T-cell (primary cell): ENCODE measurements at places on chromosomes 3 and 15.

GRCh38 chr3:129001101-129001805 lies at the start of gene EFCC1:
Gene EFCC1, plus strand, starts transcription at chr3:129001304. Its CDS starts 325 bp downstream, at chr3:129001629.
- H3K36me3 ChIP-seq = no peaks in the 10 kb centered on the region
- DNase-seq = no peak
- no peak within 1 kb of the TSS for H3K27ac ChIP-seq
- peak within 1 kb of the TSS; percentile 72 for H3K4me3 ChIP-seq
- H3K4me1 ChIP-seq = peaks cover 26% of the 10 kb centered on the region
- no peaks in the 10 kb centered on the region for H3K27me3 ChIP-seq

GRCh38 chr15:75112848-75113492 lies 88.7 kb upstream of the C15orf39 start:
- peaks cover 7% of the 10 kb centered on the region for H3K4me1 ChIP-seq
- no peak overlapping the region for H3K4me3 ChIP-seq

DNA sequence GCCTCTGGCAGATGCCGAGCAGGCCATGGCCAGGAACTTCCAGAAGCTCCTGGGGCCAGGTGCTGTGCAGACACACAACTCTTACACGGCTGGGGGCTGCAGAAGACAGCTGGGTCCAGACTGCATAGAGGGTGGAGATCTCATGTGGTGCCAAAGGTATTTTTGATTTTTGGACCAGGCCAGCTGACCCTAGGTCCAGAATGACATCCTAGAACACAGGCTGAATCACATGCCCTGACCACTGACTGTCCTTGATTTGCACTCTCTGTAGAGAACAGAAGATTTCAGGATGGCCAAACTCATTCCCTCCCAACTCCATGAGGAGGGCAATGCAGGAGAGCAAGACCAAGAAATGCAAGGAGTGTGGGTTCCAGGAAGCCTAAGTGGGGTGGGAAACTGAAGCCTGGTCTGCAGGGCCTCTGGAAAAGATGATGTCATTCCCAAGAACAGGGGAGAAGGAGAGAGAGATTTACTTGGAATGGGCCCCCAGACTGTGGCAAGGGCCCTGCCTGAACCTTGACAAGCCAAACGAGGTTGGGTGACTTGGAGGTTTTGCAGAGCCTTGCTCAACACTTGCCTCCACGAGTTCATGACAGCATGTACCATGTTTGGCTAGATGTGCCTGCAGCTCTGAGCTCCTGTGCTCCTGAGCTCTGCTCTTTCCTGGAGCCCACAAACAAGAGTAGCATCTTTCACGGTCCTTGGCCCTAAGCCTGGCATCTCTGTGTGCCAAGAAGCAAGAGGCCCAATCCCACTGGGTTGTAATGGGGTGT lies 38.5 kb upstream of the CTSH start:
- no peaks in the 10 kb centered on the region for H3K27me3 ChIP-seq
- no peaks in the 10 kb centered on the region for H3K4me1 ChIP-seq
- H3K27ac ChIP-seq = no peak overlapping the region
- no peak overlapping the region for H3K4me3 ChIP-seq

DNA sequence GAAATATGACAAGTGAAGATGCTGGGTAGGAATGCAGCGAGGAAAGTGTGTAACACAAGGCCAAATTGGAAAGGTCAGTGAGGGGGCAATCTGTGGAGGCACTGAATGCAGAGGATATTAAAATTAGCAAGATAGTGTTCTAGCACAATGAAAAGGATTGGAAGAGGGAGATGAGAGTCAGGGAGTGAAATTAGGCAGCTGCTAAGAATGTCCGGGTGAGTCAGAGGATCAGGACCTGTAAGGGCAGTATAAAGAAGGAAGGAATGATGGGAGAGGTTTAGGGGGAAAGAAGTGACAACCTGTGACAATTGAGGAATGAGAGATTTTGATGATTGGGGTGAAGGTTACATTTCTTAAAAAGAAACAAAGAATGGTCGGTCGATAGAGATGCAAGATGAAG lies 103.5 kb downstream of the UBE3A start:
- no peak for DNase-seq
- no peak overlapping the region for H3K27ac ChIP-seq
- H3K27me3 ChIP-seq = no peaks in the 10 kb centered on the region

DNA sequence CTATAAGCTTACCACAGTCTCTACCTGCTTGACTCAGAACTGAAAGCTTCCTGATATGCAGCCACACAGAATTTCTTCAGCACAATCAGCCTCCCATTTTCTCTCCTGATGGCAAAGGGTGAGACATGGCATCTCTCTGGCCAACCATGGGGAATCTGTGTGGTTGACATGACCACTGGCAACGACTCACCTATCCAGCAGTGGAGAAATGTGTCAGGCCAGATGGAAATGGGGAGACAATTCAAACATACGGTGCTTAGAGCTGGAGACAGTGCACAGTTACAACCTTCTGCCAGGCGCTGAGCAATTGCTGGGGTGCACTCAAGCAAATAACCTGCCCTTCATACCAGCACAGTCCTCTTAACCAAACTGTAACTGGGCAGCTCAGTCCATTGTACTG lies 3.6 kb downstream of the ZNF385D start:
- no peak for DNase-seq
- no peaks in the 10 kb centered on the region for H3K4me1 ChIP-seq
- H3K27me3 ChIP-seq = peaks cover 5% of the 10 kb centered on the region
- H3K36me3 ChIP-seq = no peaks in the 10 kb centered on the region
- H3K4me3 ChIP-seq = no peak overlapping the region
- no peak overlapping the region for H3K27ac ChIP-seq

DNA sequence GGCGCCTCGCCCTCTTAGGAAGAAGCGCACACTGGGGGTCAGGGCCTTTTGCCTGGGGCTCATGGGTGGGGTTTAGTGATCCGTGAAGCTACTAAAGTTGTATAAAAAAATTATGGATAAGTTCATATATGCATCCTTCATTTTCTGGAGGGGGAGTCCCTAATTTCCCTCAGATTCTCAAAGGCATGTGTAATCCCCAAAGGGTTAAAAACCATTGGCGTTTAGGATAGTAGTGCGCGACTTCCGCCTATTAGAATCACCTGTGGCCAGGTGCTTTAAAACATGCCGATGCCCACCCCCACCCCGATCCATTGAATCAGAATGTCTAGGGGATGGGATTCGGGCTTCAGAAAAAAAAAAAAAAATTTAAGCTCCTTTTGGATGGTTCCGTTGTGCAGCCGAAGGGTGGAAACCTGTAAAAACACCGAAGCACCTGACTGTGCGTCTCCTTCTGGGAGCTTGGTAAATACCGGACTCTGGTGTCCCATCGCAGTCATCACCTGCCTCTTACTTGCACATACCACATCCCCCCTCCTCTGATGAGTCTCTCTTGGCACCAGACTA lies 570 bp downstream of the APH1B start:
- H3K4me3 ChIP-seq = peak overlapping the region; percentile 70
- no peaks in the 10 kb centered on the region for H3K27me3 ChIP-seq
- H3K36me3 ChIP-seq = no peaks in the 10 kb centered on the region
- H3K4me1 ChIP-seq = peaks cover 23% of the 10 kb centered on the region

GRCh38 chr3:46882377-46883053 lies 5.0 kb downstream of the PTH1R start:
- peaks cover 18% of the 10 kb centered on the region for H3K4me1 ChIP-seq
- H3K4me3 ChIP-seq = peak overlapping the region; percentile 22
- no peak overlapping the region for H3K27ac ChIP-seq
- peaks cover 71% of the 10 kb centered on the region for H3K27me3 ChIP-seq
- no peak for DNase-seq
- no peaks in the 10 kb centered on the region for H3K36me3 ChIP-seq

DNA sequence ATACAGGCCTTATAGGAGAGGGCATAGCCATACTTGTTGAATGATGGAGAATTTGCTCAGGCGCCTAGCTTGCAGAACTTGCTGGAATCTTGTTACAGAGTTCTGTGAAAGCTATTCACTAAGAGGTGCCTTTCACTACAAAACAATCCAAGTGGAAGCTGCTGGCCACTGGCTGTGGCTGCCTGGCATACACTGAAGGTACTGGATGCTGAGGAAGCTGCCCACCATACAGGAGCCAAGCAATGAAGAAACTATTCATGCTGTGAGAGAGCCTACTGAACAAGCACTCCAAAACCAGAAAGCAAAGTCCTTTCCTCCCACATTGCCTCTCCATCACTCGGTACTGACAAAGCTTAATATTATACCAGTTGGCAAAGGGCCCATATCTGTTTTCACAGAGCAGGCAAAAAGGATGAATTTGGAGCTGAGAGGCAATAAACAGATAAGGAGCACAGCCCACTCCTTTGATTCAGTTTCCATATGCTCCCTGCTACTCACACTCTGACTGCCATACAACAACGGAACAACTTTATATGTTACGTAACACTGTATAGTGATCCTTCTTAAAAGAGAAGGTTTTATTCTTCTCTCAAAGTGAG lies 192.6 kb upstream of the ALCAM start:
- no peak overlapping the region for H3K4me3 ChIP-seq
- H3K27me3 ChIP-seq = no peaks in the 10 kb centered on the region
- H3K27ac ChIP-seq = no peak overlapping the region

DNA sequence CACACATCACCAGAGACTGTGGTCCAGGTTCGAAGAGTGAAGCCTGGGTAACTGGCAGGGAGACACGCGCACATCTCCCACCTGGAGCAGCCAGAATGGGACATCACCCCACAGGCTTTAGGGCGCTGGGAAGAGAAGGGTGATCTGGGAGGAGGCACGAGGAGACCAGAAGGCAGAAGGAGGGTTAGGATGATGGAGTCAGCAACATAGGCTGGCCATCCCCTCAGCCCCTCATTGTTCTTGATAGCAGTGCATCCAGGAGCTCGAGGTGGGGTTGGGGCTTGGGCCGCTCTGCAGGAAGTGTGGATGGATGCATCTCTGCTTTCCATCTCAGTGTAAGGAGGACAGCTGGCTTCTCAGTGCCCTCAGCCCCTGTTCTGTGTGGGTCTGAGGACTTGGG lies 15.2 kb downstream of the PLA2G4F start:
- no peak overlapping the region for H3K27ac ChIP-seq
- no peaks in the 10 kb centered on the region for H3K4me1 ChIP-seq
- no peak overlapping the region for H3K4me3 ChIP-seq
- no peaks in the 10 kb centered on the region for H3K27me3 ChIP-seq
- no peak for DNase-seq

- no peak for DNase-seq
- H3K4me1 ChIP-seq = no peaks in the 10 kb centered on the region
- no peak overlapping the region for H3K27ac ChIP-seq
- H3K36me3 ChIP-seq = no peaks in the 10 kb centered on the region
- no peak overlapping the region for H3K4me3 ChIP-seq
- H3K27me3 ChIP-seq = no peaks in the 10 kb centered on the region
Observed at GRCh38 chr3:98056035-98056434, 20.9 kb upstream of the GABRR3 start.

DNA sequence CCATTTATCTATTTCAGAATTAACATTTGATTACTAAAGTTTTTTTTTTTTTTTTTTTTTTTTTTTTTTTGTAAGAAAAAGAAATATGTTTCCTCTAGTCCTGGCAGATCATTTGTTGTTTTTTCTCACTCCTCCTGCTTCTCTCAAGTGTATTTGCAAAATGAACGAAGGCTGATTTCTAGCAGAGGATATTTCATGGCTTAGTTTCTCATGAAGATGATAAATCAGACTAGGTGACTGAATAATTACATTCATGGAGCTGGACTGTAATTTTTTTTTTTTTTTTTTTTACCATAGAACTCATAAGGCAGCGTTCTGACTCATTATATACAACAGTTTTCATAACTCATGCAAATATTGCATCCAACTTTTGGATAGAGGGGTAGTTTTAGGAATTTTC lies 332.5 kb upstream of the SEMA6D start:
- H3K4me3 ChIP-seq = no peak overlapping the region
- DNase-seq = no peak
- no peaks in the 10 kb centered on the region for H3K36me3 ChIP-seq
- no peaks in the 10 kb centered on the region for H3K4me1 ChIP-seq
- no peak overlapping the region for H3K27ac ChIP-seq

DNA sequence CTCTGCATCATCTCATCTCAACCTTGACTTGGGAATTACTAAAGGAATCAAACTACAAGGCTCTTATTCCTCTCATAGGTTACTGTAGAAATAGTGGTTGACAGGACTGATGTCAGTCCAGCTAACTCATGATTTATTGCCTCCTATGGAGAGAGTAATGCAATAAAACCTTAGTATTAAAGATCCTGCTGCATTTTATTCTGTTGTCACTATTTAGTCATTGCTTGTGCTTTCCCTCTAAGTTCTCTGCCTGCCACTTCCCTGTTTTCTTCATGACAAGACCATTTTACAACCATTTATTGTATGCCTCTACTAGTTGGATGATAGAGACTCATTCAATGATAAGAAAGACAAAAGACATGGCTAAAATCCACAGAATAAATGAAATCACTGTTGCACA lies 134.1 kb upstream of the GRM7 start:
- H3K27ac ChIP-seq = no peak overlapping the region
- no peak for DNase-seq
- H3K36me3 ChIP-seq = no peaks in the 10 kb centered on the region
- H3K27me3 ChIP-seq = no peaks in the 10 kb centered on the region
- H3K4me3 ChIP-seq = no peak overlapping the region
- H3K4me1 ChIP-seq = no peaks in the 10 kb centered on the region

- no peaks in the 10 kb centered on the region for H3K4me1 ChIP-seq
- no peaks in the 10 kb centered on the region for H3K27me3 ChIP-seq
- no peak for DNase-seq
- no peak overlapping the region for H3K27ac ChIP-seq
- no peak overlapping the region for H3K4me3 ChIP-seq
Observed at GRCh38 chr3:45182915-45183871, 37.0 kb upstream of the CDCP1 start.

DNA sequence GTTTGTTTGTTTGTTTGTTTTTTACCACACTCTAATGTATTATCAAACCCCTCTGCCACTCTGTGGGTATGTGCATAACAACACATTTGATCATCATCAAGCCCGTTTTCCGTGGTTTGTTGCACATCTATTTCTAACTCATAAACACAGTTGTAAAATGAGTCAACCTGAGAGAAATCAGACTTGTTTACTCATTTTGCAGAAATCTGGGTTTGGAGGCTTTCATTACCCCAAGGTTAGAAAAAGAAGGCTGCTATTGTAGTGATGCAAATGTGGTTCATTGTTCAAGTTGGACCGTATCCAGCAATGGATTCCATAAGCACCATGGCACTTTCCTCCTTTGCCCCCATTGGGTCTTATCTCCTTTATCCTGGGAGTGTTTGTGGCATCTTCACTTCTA lies 353.2 kb upstream of the SOX2 start:
- no peaks in the 10 kb centered on the region for H3K27me3 ChIP-seq
- H3K27ac ChIP-seq = no peak overlapping the region
- no peak for DNase-seq
- H3K4me3 ChIP-seq = no peak overlapping the region
- no peaks in the 10 kb centered on the region for H3K4me1 ChIP-seq

- no peak for DNase-seq
- H3K36me3 ChIP-seq = peaks cover 4% of the 10 kb centered on the region
- no peak overlapping the region for H3K4me3 ChIP-seq
Observed at GRCh38 chr15:42218953-42219592, 11.0 kb upstream of the VPS39 start.

GRCh38 chr3:110811050-110811449 lies 260.6 kb upstream of the NECTIN3 start:
- H3K4me3 ChIP-seq = no peak overlapping the region
- no peaks in the 10 kb centered on the region for H3K27me3 ChIP-seq
- no peaks in the 10 kb centered on the region for H3K4me1 ChIP-seq
- H3K36me3 ChIP-seq = no peaks in the 10 kb centered on the region
